ENCODE measurements at places on chromosomes 13 and 19.
A peak's percentile ranks its signal among the peaks of the same experiment; 100 is the strongest.

DNA sequence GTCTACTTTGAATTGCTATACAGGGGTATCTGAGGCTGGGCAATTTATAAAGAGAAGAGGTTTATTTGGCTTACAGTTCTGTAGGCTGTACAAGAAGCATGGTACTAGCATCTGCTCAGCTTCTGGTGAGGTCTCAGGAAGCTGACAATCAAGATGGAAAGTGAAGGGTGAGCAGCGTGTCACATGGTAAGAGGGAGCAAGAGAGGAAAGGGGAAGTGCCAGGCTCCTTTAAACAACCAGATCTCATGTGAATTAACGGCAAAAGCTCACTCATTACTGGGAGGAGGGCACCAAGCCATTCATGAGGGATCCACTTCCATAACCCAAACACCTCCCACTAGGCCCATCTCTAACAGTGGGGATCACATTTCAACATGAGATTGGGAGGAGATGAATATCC lies 222.4 kb downstream of the TDRD3 start:
- no peak for DNase-seq

DNA sequence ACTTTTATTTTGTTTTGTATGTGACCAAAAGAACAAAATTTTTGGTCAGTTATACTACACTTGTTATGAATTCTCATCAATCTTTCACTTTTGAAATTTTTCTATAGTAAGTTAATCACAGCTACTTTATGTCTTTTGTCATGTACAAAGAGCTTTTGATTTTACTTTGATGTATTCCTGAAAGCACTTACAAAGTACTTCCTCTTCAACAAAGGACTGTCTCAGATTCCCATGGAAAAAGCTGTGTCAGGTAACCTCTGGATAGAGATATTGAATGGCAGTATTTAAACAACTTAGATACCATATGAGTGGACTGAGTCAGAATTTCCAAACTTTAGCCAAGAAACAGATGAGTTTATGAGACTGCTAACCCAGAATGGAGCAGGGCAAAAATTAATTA lies 689.3 kb upstream of the ATXN8OS start:
- no peak for DNase-seq

DNA sequence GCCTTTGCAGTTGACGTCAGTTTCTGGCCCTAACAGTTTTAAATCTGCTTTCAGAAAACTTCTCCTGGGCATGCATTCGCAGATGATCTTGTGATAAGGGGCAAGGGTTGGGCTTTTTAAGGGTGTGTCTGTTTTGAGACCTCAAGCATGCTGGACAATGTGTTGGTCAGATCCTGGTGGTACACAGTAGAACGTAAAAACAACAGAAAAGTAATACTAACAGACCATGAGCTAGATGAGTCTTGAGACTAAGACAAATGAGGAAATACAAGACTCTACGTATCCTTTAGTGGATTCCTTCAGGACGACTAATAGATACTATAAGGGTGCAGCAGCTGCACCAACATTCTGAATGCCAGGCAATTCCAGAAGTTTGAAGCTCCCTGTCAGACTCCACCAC lies 237.6 kb downstream of the DNAJC15 start:
- DNase-seq, result no peak

GRCh38 chr13:66313413-66313812 lies 916.7 kb downstream of the PCDH9 start:
- no peak for DNase-seq

DNA sequence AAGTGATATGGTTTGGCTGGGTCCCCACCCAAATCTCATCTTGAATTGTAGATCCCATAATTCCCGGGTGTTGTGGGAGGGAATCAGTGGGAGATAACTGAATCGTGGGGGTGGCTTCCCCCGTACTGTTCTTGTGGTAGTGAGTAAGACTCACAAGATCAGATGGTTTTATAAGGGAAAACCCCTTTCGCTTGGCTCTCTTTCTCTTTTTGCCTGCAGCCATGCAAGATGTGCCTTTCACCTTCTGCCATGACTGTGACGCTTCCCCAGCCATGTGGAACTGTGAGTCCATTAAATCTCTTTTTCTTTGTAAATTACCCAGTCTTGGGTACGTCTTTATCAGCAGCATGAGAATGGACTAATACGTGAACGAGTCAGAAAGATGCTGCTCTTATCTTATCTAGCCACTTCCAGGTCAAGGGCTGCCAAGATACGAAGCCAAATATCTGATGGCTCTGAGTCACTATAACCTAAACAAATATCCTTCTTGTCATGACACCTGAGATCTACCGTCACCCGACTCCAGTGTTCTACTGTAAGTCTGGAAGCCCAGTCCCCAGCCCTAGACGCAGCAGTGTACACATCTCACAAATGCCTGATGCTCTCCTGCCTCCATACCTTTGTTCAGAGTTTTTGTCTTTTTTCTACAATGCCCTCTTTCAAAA lies 45.9 kb downstream of the SLC15A1 start:
- no peak for DNase-seq

DNA sequence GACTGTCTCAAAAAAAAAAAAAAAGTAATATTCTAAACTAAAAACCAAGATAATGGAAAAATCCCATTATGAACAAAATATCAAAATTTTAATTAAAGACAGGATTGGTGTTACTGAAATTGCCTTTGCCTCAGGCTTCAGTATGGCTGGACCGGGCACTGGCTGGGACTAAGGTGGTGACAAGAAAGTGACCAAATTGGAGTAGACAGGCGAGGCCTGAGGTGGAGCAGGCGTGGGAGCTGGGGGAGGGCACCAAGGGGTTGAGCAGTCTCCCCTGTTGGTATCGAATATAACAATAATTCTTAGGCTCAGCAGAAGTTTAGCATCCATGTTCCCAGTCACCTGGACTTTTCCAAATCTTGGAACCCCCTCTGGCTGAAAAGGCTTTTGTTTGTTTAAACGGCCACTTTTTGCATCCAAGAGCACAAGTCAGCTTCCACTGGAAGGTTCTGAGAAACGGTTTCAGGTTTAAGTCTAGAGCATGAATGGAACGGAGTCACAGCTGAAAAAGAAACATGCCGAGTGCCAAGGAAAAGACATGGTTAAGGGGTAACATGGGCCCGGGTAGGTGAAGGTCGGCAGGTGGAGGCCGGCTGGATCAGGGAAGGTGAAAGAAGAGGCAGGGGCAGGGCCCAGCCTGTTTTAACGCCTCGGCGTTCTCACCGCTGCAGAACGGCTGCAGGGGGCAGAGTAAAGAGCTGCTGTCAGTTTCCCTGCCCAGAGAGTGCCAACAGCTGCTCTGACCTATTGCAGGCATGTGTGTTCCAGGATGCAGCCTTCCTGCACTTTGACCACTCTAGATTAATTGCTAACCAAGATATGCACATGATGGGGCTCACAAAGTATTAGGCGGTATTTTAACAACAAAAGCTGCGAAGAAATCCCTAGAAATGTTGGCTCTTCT lies 104.4 kb downstream of the TM9SF2 start:
- peak; percentile 33 for DNase-seq

DNA sequence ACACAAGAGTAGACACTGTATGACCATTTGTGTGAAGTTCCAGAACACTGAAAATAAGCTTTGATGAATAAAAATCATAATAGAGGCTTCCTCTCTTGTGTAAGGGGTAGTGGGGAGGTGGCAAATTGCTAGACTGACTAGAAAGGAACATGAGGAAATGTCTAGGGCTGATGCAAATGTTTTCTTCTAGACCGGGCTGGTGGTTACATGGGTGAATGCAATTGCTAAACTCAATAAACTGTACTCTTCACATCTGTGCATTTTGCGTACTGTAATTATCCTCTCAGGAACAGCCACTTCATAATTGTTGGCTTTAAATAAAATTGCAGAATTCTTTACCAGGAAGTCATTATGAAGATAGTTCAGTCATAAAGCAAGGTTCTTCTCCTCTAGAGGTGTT lies 5.2 kb upstream of the KBTBD7 start:
- DNase-seq, result no peak

GRCh38 chr19:34493649-34494044 lies 12.1 kb downstream of the WTIP start:
- no peak for DNase-seq

DNA sequence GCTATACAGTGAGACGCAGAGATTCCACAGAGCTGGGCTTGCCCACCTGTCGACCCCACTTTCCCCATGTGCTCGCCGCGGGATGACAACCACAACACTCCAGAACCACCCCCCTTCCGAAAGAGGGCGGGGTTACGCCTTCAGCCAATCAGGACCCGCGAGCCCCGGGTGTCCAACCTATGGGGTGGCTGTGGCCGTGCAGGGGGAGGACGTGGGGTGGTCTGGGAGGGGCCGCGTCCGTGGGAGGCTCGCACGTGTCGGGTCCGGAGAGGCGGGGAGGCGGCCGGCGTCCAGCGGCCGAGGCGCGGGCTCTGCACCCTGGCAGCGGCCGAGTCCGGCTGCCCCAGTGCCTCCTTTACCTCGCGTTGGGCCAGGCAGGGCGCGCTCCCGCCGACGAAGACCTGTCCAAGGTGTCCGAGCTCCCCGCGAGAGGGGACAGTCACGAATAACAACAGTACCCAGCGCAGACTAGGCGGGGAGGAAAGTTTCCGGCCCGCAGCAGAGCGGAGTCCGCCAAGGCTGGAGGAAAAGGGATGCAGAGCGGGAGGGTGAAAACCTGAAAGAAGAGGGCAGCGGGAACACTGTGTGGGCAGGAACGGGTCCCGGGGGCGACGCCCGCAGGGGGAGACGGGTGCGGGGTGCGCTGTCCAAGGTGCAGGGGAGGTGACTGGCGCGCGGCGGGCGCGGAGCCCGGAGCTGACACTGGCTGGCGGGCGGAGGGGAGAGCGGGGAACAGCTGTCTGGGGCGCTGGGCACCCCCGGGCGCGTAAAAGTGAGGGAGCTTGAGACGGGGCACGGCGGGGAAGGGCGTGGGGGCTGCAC lies 911 bp downstream of the ENOX1 start:
- no peak for DNase-seq

DNA sequence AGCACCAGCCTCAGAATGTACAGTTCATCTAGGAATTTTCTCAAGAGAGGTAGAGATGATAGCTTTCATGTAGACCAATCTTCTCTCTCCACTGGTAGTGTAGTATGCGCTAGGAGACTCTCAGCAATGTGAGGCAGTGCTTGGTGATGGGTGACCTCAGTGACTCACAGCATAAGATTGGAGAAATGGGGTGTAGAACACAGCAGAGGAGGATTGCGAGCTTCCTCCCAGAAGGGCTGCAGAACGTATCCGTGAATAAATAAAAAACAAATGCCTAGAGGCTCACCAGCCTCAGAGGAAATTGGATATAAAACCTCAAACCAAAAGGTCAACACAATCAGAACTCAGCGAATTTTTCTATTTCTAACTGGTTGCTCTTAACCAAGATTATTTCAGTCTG lies 182.9 kb upstream of the RXFP2 start:
- DNase-seq, result no peak

DNA sequence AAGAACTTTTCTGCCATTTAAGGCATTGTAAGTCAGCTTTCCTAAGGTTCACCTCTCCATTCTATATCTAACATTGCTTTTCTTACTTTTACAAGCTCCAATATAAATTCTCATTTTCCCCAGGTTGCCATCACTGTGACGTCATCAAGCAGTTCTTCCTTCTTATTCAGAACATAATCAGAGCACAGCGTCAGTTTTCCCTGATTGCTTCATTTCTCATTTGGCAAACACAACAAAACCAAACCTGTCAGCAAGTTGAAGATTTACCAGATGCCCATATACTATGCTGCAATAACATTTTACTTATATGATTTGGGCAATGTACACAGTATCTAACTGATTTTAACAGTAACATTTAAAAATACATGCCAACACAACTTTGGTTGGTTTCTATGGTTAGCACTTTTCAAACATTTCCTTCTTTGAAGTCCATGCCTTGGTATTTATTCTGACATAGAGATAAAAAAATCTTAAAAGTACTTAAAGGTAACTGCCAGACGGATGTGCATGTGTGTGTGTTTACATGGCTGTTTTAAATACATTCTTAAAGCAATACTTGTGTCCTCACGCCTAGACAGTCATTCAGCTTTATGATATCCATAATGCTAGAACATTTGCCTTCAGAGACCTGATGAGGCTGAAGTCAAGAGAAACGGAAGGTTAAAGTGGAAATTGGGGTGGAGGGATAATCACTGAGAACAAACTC lies 264.0 kb downstream of the KLF12 start:
- DNase-seq, result no peak

DNA sequence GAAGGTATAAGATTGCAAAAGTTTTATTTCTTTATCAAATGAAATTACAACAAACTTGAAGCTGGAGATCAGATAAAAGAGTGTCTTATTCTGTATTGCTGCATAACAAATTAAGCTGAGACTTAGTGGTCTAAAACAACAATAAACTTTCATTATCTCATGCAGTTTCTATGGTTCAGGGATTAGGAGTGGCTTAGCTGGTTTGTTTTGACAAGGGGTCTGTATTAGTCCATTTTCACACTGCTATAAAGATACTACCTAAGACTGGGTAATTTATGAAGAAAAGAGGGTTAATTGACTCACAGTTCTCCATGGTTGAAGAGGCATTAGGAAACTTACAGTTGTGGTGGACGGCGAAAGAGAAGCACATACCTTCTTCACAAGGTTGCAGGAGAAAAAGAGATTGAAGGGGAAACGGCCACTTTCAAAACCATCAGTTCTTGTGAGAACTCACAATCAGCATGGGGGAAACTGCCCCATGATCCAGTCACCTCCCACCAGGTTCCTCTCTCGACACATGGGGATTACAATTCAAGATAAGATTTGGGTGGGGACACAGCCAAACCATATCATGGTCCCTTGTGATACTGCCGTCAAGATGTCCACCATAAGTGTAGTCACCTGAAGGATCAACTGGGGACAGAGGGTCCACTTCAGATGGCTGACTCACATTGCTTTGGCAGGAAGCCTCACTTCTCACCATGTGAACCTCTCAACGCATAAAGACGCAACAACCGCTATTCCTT lies 97.8 kb downstream of the RNF17 start:
- DNase-seq, result no peak

All from activated T-cell treated with anti-CD3 and anti-CD28 coated beads, Interleukin-2, amount 50 U/mL, for 4 hours (primary cell).